ENCODE measurements at places on chromosomes 5 and 9.

DNA sequence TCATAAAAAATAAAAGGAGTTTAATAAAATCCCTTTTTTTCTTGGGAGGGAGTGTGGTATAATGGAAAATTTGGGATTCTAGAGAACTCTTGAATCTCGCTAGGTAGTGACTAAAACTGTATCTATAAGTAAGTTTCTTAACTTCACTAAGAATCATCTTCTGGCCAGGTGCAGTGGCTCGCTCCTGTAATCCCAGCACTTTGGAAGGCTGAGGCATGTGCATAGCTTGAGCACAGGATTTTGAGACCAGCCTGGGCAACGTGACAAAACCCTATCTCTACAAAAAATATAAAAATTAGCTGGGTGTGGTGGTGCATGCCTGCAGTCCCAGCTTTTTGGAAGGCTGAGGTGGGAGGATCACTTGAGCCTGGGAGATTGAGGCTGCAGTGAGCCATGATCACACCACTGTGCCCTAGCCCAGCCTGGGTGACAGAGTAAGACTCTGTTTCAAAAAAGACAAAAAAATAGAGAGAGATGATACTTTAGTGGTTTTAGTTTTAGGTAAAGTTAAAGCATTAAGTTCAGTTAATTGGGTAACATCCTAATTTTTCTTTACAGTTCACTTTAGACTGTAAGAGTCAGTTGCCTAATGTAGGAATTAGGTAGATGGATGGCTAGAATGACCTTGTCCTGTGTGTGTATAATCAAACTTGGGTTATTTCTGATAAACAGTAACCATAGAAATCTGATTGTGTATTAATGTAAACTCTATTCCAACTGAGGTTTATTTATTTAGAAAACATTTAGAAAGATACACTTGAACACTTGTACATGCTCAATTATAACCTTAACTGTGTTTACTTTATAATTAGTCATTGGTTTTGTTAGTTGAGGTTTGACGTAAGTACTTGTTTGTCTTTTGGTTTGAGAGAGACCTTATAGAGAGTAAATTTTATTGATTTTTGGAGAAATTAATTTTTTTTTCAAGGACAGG lies 17.8 kb downstream of the UNC13B start:
- no peak for DNase-seq

GRCh38 chr5:172049226-172049796 lies 42.9 kb upstream of the FBXW11 start:
- no peak for DNase-seq

- DNase-seq = no peak
Measured at GRCh38 chr9:673966-674526, 167.5 kb upstream of the DMRT1 start.

GRCh38 chr5:1445689-1446601 lies 705 bp upstream of the SLC6A3 start:
- no peak for DNase-seq

DNA sequence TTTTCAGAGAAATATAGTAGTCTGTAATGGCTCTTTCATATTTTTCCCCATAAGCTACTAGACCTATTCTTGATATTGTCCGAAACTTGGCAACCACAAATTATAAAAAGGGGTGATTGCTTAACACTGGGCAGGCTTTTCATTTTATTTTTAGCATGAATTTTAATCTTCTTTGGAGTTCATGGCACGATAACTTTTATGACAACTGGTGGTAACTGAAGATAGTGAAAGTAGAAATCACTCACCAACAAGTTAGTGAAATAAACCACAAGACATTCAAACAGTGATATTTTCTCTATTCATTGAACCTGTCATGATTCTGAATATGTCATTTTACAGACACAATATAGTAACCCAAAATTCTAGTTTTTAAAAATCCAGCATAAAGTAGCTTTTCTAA lies 213.9 kb downstream of the PRDM9 start:
- DNase-seq = no peak
